Naive B cell (primary cell): ENCODE measurements at places on chromosomes 7 and 10. TPM values are rescaled to one million over a fixed set of nuclear protein-coding genes. Genes with fewer than 3 reads are reported as not detected.

PLPP4 gene
- not detected for polyA plus RNA-seq

SYCE1 gene
- 0.45 TPM for polyA plus RNA-seq

DNA sequence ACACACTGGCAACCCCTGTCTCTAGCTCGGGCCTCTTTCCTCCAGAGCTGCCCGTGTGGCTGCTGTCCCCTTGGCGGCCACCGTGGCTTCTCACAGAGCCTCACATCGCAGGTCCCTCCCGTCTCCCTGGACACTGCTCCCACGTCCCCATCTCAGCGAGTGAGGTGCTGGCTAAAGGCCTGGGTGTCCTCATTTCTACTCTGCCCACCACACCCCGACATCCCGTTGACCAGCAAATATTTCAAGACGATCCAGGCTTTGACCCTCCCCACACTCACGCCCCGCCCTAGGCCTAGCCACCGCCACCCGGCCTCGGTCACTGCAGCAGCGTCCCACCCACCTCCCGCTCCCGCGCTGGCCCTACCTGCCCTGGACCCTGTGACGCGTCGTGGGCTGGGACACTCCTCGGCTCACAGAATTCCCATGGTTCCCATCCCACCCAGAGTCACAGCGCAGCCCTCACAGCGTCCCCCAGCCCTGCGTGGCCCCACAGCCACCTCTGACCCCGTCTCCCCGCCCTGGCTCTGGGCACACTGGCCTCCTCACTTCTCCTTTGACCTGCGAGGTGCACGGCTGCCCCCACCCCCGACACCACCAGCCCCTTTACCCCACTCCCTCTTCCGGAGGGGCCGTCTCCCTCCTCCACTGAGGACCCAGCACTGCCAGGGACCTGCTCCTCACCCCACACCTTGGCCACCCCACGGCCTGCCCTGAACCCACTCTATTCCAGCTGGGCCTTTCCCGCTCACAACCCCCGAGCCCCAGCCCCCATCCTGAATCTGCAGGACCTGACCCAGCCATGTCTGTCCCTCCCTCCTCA is 6.9 kb downstream of the ADAP1 start:
- DNase-seq: no peak
- no peaks in the 10 kb centered on the region for H3K27me3 ChIP-seq
- no peaks in the 10 kb centered on the region for H3K36me3 ChIP-seq
- H3K4me3 ChIP-seq: no peak overlapping the region
- no peaks in the 10 kb centered on the region for H3K4me1 ChIP-seq

- no peaks in the 10 kb centered on the region for H3K36me3 ChIP-seq
- H3K4me3 ChIP-seq: no peak overlapping the region
- no peak for DNase-seq
- peaks cover 3% of the 10 kb centered on the region for H3K4me1 ChIP-seq
- peaks cover 8% of the 10 kb centered on the region for H3K27me3 ChIP-seq
- no peak overlapping the region for H3K27ac ChIP-seq
Observed at GRCh38 chr7:159140170-159140910, 4.3 kb downstream of the VIPR2 start.

DNA sequence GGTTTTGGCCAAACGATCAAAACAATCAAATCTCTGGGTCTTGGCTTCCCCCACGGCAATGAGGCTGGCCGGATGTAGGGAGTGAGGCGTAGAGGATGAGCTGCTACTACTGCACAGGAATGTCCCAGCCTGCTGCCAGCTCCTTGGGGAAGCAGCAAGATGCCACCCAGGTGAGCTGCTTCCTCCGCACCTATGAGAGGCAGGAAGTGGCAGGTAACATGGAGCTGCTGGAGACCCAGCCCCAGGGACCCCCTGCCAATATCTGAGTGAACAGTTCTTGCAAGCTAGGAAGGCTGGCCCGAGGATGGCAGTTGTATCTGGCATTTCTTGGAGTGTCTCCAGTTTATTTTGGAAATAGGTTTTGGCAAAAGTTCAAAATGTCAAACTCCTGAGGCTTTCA is 413.5 kb downstream of the DNAJB6 start:
- H3K4me3 ChIP-seq: no peak overlapping the region
- H3K27me3 ChIP-seq: peaks cover 1% of the 10 kb centered on the region
- H3K4me1 ChIP-seq: no peaks in the 10 kb centered on the region
- no peak for DNase-seq
- no peaks in the 10 kb centered on the region for H3K36me3 ChIP-seq
- H3K27ac ChIP-seq: no peak overlapping the region

SFXN2 gene
- polyA plus RNA-seq: 2.6 TPM

DENND2A gene
- not detected for polyA plus RNA-seq

TAS2R5 gene
- polyA plus RNA-seq: 0.25 TPM

NODAL gene
- not detected for polyA plus RNA-seq

MEST gene
- polyA plus RNA-seq: 6.6 TPM

CYREN gene
- 50.3 TPM for polyA plus RNA-seq

AHCYL2 gene
- polyA plus RNA-seq: 5.9 TPM

FGFR2 gene
- polyA plus RNA-seq: not detected

DNA sequence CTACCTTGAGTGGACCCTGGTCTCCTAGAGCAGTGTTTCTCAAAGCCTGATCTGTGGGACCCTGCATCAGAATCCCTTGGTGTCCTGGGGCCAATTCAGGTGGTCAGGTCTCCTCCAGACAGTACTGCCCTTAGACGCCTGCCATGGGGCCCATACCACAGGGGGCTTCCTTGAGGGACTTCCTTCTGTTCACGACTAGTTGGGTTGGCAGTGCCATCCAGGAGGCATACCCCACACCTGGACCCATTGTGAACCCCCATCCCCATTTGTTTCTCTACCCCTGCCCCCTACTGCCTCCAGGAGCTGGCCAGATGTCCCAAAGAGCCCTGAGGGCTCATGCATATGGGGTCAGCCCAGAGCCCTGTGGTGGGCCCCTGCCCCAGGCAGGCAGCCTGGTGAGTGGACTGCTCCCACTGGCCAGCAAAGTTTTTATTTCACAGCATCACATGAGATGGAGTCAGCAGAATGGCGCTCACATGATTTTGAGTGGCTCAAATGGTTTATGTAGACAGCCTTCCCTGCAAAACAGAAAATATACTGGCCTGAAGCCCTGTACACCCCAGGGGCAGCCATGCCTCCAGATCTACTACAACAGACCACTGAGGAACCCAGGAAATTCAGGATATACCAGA is 259.9 kb upstream of the ZMIZ1 start:
- peaks cover 10% of the 10 kb centered on the region for H3K27me3 ChIP-seq
- no peak overlapping the region for H3K4me3 ChIP-seq
- no peak overlapping the region for H3K27ac ChIP-seq
- no peaks in the 10 kb centered on the region for H3K4me1 ChIP-seq
- no peaks in the 10 kb centered on the region for H3K36me3 ChIP-seq

- H3K36me3 ChIP-seq: no peaks in the 10 kb centered on the region
- H3K27me3 ChIP-seq: peaks cover 6% of the 10 kb centered on the region
- H3K4me1 ChIP-seq: no peaks in the 10 kb centered on the region
- DNase-seq: no peak
- no peak overlapping the region for H3K4me3 ChIP-seq
Observed at GRCh38 chr10:129792864-129793263, 171.2 kb downstream of the EBF3 start.

GRCh38 chr10:1121271-1121970 is 65.2 kb downstream of the WDR37 start:
- DNase-seq: no peak
- H3K4me3 ChIP-seq: no peak overlapping the region
- H3K27ac ChIP-seq: no peak overlapping the region
- H3K27me3 ChIP-seq: no peaks in the 10 kb centered on the region

DNA sequence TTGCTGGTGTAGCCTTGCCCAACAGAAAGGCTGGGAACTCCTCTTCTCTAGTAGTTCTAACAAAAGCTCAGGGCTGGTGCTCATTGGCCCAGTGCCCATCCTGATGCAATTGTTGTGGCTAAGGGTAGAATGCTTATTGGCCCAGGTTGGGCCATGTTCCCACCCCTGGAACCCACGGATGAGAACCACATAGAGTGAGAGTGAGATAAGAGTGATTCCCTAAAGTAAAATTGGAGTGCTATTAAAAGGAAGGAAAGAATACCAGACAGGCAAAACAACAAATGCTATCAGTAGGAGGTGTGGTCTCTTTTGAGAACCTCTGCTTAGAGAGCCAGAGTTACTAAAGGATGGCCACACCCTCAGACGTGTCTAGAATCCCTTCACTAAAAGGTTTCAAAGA is 49.2 kb downstream of the LGI1 start:
- no peak for DNase-seq
- H3K27ac ChIP-seq: no peak overlapping the region
- no peak overlapping the region for H3K4me3 ChIP-seq
- no peaks in the 10 kb centered on the region for H3K36me3 ChIP-seq
- H3K4me1 ChIP-seq: no peaks in the 10 kb centered on the region

CFAP58 gene
- not detected for polyA plus RNA-seq

- no peak for DNase-seq
- peaks cover 66% of the 10 kb centered on the region for H3K4me1 ChIP-seq
- peaks cover 12% of the 10 kb centered on the region for H3K36me3 ChIP-seq
- no peaks in the 10 kb centered on the region for H3K27me3 ChIP-seq
- H3K4me3 ChIP-seq: peak overlapping the region; percentile 63
- peak overlapping the region; percentile 44 for H3K27ac ChIP-seq
Observed at GRCh38 chr7:28163949-28164348, 16.6 kb downstream of the JAZF1 start.

- H3K27me3 ChIP-seq: no peaks in the 10 kb centered on the region
- no peaks in the 10 kb centered on the region for H3K4me1 ChIP-seq
- H3K36me3 ChIP-seq: no peaks in the 10 kb centered on the region
- DNase-seq: no peak
Observed at GRCh38 chr10:67079126-67079525, 153.3 kb downstream of the LRRTM3 start.

DNA sequence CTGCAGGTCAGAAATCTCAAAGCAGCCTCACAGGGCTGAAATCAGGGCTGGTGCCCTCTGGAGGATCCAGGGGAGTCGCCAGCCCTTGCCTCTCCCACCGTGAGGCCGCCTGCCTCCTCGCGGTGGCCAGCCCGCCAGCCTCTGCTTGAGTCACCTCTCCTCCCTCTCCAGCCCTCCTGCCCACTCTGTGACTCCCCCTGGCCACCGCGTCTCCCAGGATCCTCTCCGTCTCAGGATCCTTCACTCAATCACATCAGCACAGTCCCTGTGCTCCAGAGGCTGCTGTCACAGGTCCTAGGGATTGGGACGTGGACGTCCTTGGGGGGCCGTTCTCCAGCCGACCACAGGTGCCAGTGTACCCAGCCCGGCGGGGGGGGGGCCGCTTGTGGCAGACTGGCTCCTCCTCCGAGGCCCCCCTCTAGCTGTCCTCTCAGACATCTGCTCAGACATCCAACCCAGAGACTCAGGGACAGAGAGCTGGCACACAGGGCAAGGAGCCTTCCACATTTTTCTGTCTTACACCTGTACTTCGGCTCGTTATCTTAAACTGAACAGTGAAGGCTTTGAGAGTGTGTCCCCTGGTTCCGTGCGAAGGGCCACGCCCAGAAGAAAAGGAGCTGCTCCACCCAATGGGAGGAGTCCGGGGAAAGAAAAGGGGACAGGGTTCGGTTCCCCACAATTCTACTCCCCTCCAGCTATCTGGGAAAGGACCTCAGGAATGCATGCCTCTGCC is 9.4 kb upstream of the PPP2R2D start:
- H3K4me3 ChIP-seq: no peak overlapping the region
- no peak overlapping the region for H3K27ac ChIP-seq
- H3K4me1 ChIP-seq: no peaks in the 10 kb centered on the region

DNA sequence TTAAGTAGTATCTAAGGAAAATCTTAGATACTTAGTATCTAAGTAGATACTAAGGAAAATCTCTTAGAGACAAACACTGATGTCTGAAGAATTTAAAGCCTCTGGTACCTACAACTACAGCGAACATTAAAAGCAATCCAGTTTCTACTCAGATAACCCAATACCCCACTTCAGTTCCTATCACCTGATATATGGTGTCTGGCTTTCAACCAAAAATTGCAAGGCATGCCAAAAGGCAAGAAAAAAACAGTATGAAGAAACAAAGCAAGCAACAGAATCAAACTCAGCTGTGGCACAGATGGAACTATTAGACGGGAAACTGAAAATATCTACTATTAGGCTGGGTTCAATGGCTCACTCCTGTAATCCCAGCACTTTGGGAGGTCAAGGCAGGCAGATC is 31.1 kb downstream of the ARHGAP12 start:
- peaks cover 15% of the 10 kb centered on the region for H3K36me3 ChIP-seq
- no peak for DNase-seq
- peaks cover 70% of the 10 kb centered on the region for H3K4me1 ChIP-seq
- peak overlapping the region; percentile 22 for H3K27ac ChIP-seq
- H3K27me3 ChIP-seq: no peaks in the 10 kb centered on the region
- H3K4me3 ChIP-seq: no peak overlapping the region

- peaks cover 45% of the 10 kb centered on the region for H3K27me3 ChIP-seq
- peak within 1 kb of the TSS; percentile 91 for H3K4me3 ChIP-seq
- H3K27ac ChIP-seq: no peak within 1 kb of the TSS
- H3K4me1 ChIP-seq: peaks cover 19% of the 10 kb centered on the region
- DNase-seq: peak; percentile 16
Observed at GRCh38 chr10:16521311-16522016, at the start of gene C1QL3. Gene C1QL3, minus strand, starts transcription at chr10:16521879. Its CDS starts 814 bp downstream, at chr10:16521065.

IL2RA gene
- 1.8 TPM for polyA plus RNA-seq

NPSR1 gene
- polyA plus RNA-seq: not detected

GRCh38 chr7:135467207-135467711 is 42.6 kb downstream of the CNOT4 start:
- H3K4me3 ChIP-seq: no peak overlapping the region
- H3K27ac ChIP-seq: no peak overlapping the region
- no peak for DNase-seq
- peaks cover 5% of the 10 kb centered on the region for H3K36me3 ChIP-seq
- H3K4me1 ChIP-seq: peaks cover 43% of the 10 kb centered on the region

- H3K36me3 ChIP-seq: no peaks in the 10 kb centered on the region
- DNase-seq: no peak
- peaks cover 36% of the 10 kb centered on the region for H3K27me3 ChIP-seq
- H3K4me3 ChIP-seq: no peak overlapping the region
- H3K27ac ChIP-seq: no peak overlapping the region
Observed at GRCh38 chr10:123848564-123849457, 42.8 kb downstream of the CPXM2 start.

ZRANB1 gene
- 9.4 TPM for polyA plus RNA-seq

DNA sequence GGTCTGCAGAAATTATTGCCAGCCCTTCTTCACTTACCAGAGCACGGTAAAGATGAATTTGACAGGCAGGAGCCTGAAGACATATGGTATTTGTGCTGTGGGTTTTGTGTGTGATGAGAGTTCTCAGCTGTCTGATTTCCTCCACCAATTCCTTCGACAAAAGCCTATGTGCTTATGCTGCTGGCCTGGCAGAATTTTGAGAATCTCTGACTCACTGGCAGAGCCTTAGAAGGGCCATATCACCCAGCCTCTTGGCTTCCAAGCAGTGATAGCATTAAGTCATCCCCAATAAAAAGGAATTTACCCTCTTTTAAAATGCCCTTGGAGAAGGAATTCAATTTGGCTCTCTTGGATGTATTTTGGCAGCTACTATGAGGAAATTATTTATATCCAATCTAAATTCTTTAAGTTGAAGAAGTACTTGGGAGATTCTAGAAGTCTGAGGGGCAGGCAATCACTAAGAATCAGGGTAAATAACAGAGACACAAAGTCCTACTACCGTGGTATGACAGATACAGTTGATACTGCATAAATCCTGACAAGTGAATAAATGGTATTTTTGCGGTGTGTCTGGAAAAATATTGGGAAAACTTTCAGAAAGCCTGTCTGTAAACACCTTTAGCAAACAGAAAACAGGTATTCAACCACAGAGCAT is 68.6 kb upstream of the EFCAB10 start:
- no peaks in the 10 kb centered on the region for H3K27me3 ChIP-seq
- H3K4me1 ChIP-seq: peaks cover 12% of the 10 kb centered on the region
- H3K36me3 ChIP-seq: peaks cover 18% of the 10 kb centered on the region
- H3K27ac ChIP-seq: no peak overlapping the region

- H3K4me1 ChIP-seq: no peaks in the 10 kb centered on the region
- no peak overlapping the region for H3K27ac ChIP-seq
- H3K36me3 ChIP-seq: no peaks in the 10 kb centered on the region
- no peak for DNase-seq
- H3K27me3 ChIP-seq: peaks cover 15% of the 10 kb centered on the region
Observed at GRCh38 chr7:26937939-26938623, 73.7 kb upstream of the SKAP2 start.

SPDYE1 gene
- 0.16 TPM for polyA plus RNA-seq

PRLHR gene
- not detected for polyA plus RNA-seq
